Kidney epithelial cell (primary cell): ENCODE measurements at places on chromosomes 5 and 9. TPM values are rescaled to one million over a fixed set of nuclear protein-coding genes. Genes with fewer than 3 reads are reported as not detected.

DNA sequence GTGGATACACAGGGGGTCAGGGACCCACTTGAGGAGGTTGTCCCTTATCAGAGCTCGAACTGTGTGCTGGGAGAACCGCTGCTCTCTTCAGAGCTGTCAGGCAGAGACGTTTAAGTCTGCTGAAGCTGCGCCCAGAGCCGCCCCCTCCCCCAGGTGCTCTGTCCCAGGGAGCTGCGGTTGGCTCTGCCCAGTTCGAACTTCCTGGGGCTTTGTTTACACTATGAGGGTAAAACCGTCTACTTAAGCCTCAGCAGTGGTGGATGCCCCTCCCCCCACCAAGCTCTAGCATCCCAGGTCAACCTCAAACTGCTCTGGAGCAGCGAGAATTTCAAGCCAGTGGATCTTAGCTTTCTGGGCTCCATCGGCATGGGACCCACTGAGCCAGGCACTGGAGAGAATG, 15.9 kb downstream of the SRD5A1 start:
- no peak for DNase-seq

DNA sequence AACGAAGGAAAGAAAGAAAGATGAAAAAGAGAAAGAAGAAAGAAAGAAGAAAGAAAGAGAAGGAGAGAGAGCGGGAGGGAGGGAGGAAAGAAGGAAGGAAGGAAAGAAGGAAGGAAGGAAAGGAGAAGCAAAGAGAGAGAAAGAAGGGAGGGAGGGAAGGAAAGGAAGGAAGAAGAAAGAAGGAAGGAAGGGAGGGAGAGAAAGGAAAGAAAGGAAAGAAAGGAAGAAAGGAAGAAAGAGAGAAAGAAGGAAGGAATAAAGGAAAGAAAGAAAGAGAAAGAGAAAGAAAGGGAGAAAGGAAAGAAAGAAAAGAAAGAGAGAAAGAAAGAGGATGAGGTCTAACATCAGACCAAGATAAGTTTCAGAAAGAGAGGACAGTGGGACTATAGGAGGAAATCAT, 9.0 kb upstream of the ANKRD34B start:
- no peak for DNase-seq

- no peak for DNase-seq
Observed at GRCh38 chr5:73986729-73987128, 360.7 kb downstream of the ARHGEF28 start.

- no peak for DNase-seq
Observed at GRCh38 chr5:31620026-31620425, 18.9 kb upstream of the PDZD2 start.

- no peak for DNase-seq
Observed at GRCh38 chr5:149045089-149045460, 17.8 kb downstream of the SH3TC2 start.

DNA sequence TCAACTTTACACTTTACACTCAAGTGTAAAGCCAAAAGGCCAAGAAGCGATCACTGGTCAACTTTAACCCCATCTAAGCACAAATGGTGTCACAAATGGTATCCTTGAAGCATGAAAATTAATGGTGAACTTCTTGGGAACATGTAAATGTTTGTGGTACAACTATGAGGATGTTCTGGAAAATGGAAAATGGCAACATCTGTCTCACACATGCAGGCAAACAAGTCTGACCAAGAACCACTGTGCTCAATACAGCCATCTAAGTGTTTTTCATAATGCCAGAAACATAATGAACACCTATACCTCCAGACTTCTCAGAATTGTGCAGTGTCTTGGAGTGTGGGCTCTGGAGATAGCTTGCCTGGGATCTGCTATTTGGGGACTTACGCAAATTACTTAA, 171.0 kb downstream of the GLIS3 start:
- no peak for DNase-seq

GRCh38 chr9:394347-395052, 179.8 kb downstream of the DOCK8 start:
- no peak for DNase-seq

DNA sequence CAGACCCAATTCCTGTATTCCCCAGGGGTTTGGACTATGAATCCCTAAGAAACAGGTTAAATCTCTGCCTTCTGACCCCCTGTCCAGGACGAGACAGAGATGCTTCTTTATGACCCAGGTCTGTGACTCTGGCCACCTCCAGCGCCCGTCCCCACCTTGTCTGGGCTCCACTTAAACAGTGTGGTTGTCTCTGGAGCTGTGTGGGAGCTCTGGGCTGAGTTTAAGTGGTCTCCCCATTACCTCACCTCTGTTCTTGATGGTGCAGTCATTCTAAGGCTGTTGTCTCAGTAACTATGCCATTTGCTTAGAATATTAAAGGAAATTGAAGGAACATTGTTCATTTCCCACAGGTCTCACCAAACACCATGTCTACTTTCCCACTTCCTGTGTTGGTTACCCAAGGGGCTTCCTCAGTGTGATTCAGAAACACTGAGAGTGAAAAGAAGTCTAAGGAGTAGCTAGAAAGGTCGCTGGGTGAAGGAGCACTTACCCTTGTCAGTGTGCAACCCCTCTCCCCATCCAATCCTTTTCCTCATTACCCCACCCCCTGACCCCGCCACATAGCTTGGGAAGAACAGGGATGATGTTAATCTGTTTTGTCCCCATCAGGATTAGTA, 127.8 kb upstream of the CKMT2 start:
- DNase-seq: no peak

GRCh38 chr5:89755024-89755423, 654.5 kb downstream of the CETN3 start:
- DNase-seq: no peak

DNA sequence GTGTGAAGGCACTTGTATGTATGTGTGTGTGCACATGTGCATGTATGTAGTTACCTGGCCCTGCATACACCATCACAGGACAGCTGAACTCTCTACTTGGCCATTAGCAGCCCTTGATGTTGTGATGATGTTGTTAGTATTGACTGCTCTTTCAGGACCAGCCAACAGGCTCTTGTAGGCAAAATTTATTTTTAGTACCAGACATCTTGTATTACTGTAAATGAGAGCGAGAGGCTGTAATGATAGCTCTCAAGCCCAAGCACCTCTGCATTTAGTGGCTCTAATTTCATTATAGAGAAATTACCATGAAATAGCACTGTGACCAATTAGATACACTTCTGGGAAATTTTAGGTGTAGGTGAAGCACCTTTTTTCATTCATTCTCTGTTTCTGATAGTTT, 158.0 kb downstream of the SMARCA2 start:
- no peak for DNase-seq

GRCh38 chr5:179160584-179160983, 100.4 kb downstream of the ZNF354C start:
- DNase-seq: no peak

- DNase-seq: no peak
Observed at GRCh38 chr5:73969195-73970036, 343.4 kb downstream of the ARHGEF28 start.

- DNase-seq: no peak
Observed at GRCh38 chr9:124693403-124693802, 77.7 kb downstream of the NR6A1 start.

DNA sequence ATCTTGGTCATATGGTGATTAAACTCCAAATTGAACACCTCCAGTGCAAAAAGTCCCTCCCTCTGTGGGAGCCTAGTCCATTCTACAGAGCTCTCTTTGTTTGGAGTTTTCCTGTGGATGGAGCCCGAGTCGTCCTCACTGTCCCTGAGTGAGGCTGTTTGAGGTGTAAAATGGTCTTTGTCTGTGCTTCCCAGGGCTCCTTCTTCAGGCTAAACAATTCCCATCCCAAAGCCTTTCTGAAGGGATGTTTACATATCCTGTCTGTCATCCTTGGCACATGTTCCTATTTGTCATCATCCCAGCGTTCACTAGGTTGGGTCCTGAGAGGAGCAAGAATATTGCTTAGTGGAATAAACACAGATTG, 68.9 kb downstream of the COL27A1 start:
- no peak for DNase-seq

ADGRD2 gene
- not detected in 2 replicates for total RNA-seq

STPG3 gene
- total RNA-seq: not detected in 2 replicates

TAL2 gene
- total RNA-seq: 0.33 TPM in 1 of 2 replicates, not detected in the other

STC2 gene
- 136 and 219 TPM in 2 replicates for total RNA-seq

SHOC1 gene
- total RNA-seq: not detected in 2 replicates

NUTM2G gene
- not detected in 2 replicates for total RNA-seq

HNRNPA0 gene
- total RNA-seq: 14.7 TPM in 2 replicates

HTR4 gene
- not detected in 2 replicates for total RNA-seq

TAF7 gene
- total RNA-seq: 72.6 and 78.0 TPM in 2 replicates
